DMS79 (cell line): ENCODE measurements at places on chromosomes 6 and 20.

DNA sequence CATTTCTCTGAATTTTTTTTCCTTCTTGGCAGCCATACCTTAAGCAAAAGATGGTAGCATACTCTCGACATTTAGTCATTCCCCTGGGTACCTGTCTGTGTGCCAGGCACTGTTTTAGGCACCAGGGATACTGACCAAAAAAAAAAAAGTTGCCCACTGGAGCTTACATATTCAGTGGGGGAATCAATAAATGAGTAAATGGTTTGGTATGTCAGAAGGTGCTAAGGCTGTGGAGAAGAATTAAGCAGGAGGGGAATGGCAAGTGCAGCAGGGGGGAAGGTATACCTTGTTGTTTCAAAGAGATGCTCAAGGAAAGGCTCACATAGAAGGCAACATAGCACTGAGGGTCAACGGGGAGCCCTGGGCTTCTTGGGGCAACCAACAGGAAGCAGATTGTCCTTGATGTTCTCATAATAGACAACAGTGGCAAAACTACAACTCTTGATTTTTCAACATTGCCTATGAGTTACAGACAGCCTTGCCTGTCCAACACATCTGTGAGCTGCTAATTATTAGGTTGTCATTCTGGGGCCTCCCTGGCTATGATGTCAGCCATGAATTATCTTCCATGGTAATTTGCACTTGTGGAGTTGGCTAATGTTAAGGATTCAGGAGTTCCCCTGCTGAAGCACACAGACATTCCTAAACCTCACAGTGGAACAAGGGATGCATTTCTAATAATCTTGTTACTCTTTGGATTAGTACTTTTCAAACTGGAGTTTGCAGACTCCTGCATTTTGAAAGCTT, 19.6 kb downstream of the NT5E start:
- DNase-seq = no peak

DNA sequence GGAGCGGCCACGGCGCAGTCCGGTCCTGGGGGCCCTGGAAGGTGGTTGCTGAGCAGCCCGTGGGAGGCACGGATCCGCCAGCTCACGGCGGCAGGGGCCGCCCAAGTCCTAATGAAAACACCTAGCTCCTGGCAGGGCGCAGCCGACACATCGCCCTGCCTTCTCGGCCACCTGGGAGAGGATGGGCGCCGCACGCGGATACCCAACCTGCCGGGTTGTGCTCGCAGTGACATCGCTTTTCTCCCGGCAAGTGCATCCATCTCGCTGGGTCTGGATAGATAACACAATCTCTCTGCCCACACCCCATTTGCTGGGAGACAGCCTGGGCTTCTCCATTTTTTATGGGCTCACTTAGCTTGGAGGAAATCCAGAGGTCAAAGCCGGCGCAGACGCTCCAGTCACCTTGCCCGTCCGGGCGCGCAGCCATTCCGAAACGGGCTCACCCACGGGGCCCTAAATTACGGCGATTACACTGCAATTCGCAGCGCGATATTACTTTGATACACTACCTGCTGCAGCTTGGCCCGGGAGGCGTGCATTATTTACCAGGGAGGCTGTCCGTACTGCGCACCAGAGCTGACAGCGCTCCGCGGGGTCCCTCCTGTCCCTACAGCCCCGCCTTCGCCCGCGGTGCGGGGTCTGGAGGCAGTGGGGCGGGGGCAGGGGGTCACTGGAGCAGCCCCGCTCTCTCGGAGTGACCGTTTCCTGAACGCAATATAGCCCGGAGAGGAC, 36.2 kb upstream of the CCDC167 start:
- DNase-seq = peak; percentile 57

GRCh38 chr6:137798846-137799245, 68.2 kb upstream of the TNFAIP3 start:
- DNase-seq = no peak

GRCh38 chr6:93779086-93779841, 359.9 kb upstream of the EPHA7 start:
- no peak for DNase-seq

GRCh38 chr6:143536461-143536865, 24.9 kb upstream of the FUCA2 start:
- DNase-seq = no peak

DNA sequence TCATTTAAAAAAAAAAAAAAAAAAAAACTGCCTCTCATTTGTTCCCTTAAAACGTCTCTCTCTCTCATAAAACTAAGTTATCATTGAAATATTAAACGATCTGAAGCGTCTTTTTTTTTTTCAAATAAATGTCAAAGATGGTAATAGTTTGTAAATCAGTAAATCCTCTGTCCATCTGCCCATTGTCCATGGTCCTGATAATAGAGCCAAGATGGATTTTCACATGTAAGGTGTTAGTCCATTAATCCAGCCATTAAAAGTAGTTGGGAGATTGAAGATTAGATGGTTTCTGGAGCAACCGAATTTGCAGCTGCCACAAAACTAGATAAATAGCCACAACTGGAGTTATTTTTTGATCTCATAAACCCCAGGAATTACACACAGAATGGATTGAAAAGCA, 145.8 kb upstream of the SNX9 start:
- no peak for DNase-seq

- peak; percentile 29 for DNase-seq
Observed at GRCh38 chr6:111784433-111784832, 88.8 kb downstream of the FYN start.

DNA sequence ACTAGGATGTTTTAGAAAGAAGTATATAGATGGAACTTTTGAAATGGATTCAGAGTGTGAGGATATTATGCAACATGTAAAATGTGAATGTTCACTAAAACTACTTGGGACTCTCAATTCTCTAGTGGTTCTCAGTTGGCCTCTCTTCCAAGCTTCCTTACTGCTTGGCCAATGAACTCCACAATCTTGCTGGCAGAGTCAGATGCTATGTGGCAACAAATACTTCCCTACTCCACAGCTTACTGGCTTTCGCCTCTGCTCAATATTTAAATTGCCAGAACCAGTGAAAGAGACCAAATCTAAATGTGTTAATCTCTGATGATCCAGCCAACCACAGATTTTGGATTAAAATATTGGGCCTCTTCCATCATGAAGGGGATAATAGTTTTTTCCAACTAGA, 138.4 kb downstream of the HTR1B start:
- no peak for DNase-seq

GRCh38 chr6:167564416-167565250, 239.7 kb downstream of the TTLL2 start:
- no peak for DNase-seq

- DNase-seq = no peak
Observed at GRCh38 chr6:164750128-164750527, 559.3 kb downstream of the C6orf118 start.

- peak; percentile 61 for DNase-seq
Observed at GRCh38 chr6:27836783-27837624, 75.2 kb downstream of the OR2B2 start.

DNA sequence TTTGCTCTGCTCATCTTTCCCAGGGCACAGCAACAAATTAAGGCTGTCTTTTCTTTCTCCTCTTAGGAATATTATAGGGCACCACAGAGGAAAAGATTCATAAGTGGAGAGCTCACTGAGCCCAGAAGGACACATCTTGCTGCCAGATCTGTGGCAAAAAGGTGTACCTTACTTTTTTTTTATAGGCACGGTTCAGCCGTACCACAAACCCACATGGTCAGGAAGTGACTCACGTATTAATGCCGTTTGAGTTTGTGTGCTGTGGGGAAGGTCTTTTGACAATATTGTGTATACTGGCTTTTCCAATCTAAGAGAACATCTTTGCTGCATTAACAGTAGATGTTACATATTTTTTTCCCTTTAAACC, 28.4 kb downstream of the PAQR8 start:
- peak; percentile 11 for DNase-seq

- no peak for DNase-seq
Observed at GRCh38 chr6:154960299-154960843, 34.7 kb upstream of the TIAM2 start.

- DNase-seq = no peak
Observed at GRCh38 chr6:43452896-43453295, 2.5 kb downstream of the DLK2 start.

GRCh38 chr20:51953731-51954340, 151.5 kb upstream of the SALL4 start:
- no peak for DNase-seq

GRCh38 chr6:14464055-14464454, 346.5 kb downstream of the CD83 start:
- DNase-seq = no peak

GRCh38 chr6:12440981-12441380, 150.8 kb downstream of the EDN1 start:
- no peak for DNase-seq

DNA sequence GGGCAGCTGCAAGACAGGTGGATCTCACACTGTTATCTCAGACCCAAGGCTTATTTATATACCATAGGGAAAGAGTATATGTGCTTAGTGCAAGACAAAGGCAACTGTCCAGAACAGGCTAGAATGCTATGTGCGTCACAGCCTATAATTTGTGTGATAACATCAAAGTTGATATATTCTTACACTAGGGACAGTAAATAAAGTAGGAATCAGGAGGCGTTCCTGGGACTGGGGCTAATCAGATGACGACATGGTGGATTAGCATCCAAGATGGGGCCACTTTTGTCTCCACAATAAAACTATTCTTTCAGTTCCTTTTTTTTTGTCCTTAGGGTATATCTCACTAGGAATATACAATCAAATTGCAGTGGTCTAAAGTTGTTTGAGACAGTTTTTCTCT, 54.9 kb upstream of the IER3 start:
- DNase-seq = no peak

DNA sequence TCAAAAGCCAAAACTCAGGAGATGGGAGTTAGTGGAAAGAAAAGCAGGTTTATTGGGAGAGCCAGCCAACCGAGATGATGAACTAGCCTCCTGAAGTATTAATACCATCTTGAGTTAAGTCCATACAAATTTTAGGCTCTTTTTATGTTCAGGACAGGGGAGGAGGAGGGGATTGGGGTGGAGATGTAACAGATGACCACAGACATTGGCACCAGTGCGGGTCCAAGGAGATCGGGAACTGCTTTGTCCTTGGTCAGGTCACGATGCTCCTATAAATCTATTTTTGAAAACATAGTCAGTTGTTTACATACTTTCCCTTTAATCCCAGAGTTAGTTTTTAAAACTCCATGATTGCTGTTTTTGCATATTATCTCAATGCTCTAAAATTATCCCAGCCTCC, 219.6 kb downstream of the ANKRD60 start:
- DNase-seq = no peak

DNA sequence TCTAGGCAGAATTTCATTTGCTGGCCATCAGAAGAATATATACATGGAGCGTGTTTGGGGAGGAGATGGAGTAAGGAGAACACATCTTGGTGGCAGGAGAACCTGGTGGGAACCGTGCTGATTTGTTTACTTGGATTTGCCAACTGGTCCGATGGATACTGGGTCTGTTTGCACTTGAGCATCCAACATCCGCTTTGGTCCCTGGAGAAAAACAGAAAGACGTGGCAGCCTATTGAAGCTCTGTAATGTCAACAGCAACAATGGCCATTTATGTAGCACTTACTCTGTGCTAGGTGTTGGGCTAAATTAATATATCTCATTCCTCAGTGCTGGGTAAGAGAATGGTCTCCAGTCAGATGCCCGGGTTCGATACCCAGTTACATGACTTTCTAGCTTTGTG, 125.6 kb downstream of the BCAS1 start:
- no peak for DNase-seq

DNA sequence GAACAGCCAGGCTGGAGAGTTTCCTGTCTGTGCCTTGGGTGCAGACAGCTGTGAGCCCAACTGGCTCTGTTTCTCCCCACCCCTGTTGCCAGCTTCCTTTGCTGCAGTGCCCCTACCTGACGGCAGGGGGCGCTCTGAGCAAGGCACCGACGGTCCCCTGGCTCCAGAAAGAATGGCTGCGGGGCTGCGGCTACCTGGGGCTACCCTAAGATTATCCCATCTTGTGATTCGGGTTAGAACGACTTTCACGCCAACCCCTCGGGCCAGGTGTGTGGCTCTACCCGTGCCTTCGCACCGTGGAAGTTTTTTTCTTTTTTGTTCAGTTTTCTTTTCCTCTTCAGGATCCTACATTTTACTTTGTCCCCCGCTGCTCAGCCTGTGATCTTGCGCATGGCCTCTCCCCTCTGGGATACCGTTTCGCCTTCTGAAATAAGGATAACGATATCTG, 33.4 kb upstream of the AAR2 start:
- DNase-seq = peak; percentile 20

GRCh38 chr6:109315341-109316110, 66.7 kb downstream of the CD164 start:
- no peak for DNase-seq

DNA sequence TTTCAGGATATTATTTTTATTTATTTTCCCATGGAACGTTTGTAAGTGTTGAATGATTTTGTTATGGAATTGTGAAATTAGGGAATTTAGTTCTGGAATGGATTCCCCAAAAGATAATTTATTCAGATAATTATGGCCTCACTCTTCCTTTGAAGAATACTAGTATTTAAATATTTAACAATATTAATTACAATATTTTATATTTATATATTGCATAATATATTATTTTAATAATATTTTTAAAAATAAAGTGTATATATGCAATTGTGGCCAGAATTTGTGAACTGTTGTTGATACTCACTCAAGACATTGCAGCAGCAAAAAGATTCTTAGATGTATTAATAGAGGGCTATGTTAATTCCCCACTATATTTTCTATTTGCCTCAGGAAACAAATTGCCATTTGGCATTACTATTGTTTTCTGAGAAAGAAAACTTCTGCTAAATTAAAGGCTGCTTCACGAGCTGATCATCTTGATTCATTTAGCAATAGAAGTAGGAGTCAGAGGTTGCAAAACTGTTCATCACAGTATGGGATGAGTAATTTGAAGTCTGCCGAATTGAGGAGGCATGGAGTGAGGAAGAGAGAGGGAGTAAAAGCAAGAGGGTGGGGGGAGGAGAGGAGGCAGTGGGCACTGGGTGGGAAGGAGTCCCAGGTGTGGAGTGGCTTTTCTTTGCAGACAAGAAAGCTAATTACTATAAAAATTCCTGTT, 729.2 kb downstream of the DHX35 start:
- DNase-seq = no peak

DNA sequence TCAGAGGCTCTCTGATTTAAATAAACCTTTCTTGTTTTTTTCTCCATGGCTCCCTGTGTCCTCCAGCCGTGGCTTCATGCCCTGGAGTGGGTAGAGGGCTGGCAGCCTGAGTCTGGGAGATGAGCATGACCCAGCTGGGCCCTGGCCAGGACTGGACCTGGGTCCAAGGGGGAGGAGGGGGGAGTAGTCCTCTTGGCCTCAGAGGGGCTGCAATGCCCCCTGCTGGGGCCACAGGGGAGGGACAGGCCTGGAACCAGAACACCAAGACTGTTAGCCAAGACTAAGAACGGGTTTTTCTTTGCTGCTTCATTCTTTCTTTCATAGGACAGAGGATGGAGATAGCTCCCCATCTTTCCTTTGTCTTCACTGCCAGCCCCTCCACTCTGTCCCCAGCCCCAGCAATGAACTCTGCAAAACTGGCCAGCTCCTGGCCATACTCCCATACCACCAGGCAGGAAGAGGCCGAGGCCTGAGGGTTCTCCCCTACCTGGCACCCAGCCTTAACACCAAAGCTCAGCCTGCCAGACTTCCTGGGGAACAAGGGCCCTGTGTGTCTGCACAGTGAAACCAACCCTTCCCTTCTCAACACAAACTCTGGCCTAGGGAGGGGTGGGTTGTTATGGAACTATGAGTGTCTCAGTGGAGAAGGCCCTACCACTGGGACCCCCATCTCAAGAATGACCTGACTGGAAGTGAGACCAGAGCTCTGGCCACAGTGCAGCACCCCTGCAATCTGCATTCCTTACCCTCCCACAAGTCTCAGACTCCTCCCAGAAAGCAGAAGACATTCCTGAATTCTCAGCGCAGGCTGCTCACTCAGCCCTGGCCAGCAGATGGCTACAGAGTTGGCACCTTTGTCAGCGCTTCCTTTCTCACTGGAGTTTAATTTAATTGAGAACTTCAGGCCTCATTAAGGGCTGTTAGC, 11.0 kb downstream of the SLC29A1 start:
- no peak for DNase-seq
